ENCODE measurements at places on chromosomes 12 and 14.

GRCh38 chr12:15858353-15858752 is 23.8 kb upstream of the STRAP start:
- DNase-seq = no peak

DNA sequence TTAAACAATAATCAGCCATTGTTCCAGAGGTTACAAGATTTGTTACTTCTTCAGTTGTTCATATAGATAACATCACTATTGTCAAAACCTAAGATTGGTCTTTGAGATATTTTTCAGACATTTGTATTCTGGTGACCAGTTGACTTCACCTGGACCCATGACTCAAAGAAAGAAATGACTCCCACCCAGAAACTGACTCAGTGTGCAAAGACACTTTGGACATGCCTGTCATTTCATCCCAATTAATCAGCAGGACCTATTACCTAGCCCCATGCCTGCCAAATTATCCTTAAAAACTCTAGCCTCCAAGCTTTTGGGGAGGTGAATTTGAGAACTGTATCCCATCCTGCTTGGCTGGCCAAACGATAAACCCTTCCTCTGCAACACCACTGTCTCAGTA is 27.7 kb upstream of the TSPAN11 start:
- DNase-seq = no peak

- no peak for DNase-seq
These were observed 6.5 kb downstream of the NUBPL start for GRCh38 chr14:31567655-31568054.

DNA sequence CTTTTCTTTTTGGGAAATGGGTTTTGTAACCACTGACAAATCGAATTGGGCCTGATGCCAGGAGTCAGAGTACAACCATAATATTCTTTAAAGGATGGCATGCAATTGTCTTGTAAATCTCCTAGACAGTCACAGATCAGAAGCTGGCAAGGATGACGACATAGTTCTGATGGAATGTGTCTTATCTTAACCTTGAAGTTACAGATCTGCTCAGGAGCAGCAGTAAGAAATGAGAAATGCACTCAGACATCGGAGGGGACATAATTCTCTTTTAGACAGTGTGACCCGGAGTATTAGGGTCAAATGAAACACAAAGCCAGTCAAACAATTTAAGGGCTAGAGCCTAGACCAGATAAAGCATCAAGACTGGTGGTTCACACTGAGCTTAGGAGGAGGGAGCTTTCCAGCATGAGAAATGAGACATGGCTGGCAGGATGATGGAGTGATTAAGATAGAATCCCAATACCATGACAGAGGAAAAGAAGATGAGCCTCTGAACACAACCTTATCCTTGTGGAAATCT is 17.5 kb downstream of the CBX5 start:
- DNase-seq = peak; percentile 51

DNA sequence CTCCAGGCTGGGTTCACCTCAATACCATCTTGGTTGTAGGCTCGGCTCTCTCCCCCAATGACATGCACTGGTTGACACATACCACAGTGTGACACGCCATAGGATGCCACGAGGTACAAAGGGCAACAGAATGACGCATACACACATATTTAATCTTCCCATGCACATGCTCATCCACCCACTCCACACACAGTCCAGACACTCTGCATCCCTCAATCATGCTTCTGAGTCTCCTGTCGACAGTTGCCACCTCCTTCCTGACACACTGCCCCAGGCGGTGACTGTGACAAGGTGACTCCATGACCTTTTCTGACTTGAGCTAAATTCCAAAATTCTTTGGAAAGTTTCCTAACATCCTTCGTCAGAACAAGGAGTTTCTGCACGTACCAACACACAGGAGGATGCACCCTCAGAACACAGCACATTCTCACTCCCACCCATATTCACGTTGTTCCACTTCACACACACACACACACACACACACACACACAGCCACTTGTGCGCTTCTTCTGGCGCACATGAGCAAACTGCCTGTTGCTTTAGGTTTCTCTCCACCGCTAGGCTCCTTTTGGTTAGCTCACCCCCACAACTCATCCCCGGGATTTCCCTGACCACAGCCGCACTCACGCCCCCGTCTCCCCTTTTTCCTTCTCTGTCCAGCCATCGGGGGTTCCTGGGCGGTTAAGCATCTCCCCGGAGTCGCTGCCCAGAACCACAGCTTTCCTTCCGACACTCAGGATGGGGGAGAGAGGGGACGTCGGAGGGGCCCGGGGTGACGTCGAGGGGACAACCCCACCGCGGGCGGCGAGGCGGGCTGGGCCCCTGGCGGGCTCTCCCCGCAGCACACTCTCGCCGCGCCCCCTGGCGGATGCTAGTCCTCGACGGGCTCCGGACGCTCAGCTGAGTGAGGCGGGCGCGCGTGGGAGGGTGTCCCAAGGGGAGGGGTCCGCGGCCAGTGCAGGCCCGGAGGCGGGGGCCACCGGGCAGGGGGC is 536 bp upstream of the WNT1 start:
- DNase-seq = peak; percentile 70

GRCh38 chr12:68435816-68436215 is 103.7 kb upstream of the MDM1 start:
- DNase-seq = peak; percentile 60

DNA sequence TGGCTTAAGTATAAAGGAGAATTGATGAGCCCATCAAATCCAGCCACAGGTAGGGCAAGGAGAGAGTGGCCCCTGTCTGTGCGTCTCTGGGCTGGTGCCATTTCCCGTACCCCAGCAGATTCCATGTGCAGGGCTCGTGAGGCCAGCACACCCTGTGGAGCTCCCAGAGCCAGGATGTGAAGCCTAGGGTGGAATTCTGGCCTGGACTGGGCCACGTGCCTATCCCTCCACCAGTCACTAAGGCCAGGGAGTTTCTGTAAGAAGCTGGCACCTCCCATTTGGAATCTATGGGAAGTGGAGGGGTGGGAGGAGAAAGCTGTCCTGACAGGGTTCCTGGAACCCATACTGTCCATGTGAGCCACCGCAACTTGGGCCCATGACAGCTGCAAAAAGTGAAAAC is 148.5 kb downstream of the FOXN3 start:
- no peak for DNase-seq

GRCh38 chr12:12491606-12492005 is 71.1 kb downstream of the DUSP16 start:
- no peak for DNase-seq

DNA sequence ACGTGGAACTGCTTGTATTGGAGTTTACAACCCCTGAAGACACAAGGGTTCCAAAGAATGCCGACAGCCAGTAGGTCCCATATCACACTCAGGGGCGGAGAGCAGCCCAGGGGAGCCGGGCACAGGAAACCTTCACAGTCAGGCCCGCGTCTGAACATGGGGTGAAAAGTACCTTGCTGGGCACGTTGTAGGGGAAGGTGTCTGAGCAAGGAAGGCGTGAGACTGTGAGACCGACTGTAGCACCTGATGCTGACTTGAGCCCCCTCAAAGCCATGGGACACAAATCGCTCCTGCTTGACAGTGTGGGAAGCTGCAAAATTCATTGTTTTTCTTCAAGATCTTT is 14.7 kb downstream of the RIMBP2 start:
- DNase-seq = no peak

- DNase-seq = no peak
These were observed 88.7 kb downstream of the TRAFD1 start for GRCh38 chr12:112214064-112214463.

- DNase-seq = peak; percentile 39
These were observed 49.9 kb downstream of the HELB start for GRCh38 chr12:66352197-66352596.

GRCh38 chr12:90816353-90817089 is 138.5 kb downstream of the CCER1 start:
- no peak for DNase-seq

DNA sequence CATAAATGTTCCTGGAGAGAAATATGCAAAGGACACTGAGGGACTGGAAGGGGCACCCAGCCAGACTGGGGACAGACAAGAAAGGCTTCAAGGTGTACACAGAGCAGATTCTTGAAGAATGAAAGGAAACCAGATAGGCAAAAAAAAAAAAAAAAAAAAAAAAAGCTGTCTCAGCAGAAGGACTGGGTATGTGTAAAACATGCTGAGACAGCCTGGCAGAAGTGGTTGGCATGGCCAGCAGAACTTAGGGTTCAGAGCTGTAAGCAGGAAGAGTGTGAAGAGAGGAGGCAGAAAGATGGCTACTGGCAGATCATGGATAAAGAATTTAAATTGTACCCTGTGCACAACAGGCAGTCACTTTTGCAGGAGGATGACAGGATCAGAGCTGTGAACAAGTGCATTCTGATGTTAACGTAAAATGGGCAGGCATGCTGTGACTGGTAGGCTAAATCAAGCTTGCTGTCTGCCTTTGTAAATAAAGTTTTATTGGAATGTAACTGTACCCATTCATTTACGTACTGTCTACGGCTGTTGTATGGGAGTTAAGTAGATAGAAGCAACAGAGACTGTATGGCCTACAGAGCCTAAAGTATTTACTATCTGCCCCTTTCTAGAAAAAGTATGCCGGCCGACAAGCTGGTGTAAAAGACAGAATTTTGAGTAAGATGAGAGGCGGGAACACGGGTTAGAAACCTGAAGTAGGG is 42.2 kb downstream of the UBR7 start:
- DNase-seq = no peak

GRCh38 chr12:107537464-107538119 is 148.0 kb upstream of the PWP1 start:
- no peak for DNase-seq

DNA sequence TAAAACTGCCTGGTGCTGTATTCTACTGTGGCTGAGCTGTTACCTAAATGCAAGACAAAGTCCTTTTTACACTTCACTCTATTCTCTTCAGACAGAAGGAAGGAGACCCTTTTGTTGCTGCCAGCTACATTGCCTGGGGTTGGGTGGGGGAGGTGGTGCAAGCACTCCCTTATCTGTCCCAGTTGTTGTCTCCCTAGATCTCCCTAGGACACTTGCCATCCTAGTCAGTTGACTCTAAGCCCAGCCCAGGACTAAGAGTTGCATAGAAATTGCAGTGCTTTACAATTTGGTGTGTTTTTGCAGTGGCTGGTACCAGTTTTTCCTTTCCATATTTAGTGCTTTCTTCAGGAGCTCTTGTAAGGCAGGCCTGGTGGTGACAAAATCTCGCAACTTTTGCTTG is 35.1 kb downstream of the SCYL2 start:
- DNase-seq = no peak

GRCh38 chr14:22472935-22473854 is 115.8 kb downstream of the DAD1 start:
- DNase-seq = peak; percentile 56

- no peak for DNase-seq
These were observed 61.5 kb upstream of the SINHCAF start for GRCh38 chr12:31387466-31387865.

- DNase-seq = no peak
These were observed 87.4 kb upstream of the SLC38A2 start for GRCh38 chr12:46459861-46460545.

DNA sequence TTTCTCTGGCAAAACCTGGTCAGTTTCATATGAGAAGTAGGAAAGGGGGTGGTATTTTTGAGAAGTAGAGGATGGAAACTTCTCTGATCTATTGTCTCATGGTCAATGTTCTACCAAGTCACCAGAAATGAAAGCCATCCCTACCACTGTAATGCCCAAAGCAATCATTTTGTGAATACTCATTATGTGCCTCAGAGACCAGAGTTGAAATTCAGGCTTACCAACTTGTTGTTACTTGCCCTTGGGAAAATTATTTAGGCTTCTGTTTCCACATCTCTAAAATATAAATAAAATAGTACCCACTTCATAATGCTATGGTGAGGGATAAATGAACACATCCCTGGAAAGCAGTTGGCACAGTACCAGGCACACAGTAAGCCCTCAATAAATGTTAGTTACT is 723.7 kb upstream of the TBX3 start:
- no peak for DNase-seq

DNA sequence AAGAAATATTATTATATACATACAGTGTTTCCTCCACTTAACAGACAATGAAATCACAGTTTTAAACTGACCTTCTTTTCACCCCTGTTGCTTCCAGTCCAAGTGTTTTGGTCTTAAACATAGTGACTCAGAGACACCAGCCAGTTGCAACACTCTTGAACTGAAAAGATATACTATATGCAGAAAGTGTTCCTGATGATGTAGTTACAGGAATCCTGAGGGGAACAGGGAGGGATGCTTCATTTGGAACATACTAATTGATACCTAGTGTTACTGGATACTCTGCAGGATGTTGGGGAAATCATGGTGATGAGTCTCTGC is 420.8 kb downstream of the CCDC91 start:
- peak; percentile 9 for DNase-seq

- no peak for DNase-seq
These were observed 85.5 kb downstream of the USP15 start for GRCh38 chr12:62345667-62346066.

GRCh38 chr12:132173135-132174014 is 29.1 kb downstream of the NOC4L start:
- DNase-seq = no peak

DNA sequence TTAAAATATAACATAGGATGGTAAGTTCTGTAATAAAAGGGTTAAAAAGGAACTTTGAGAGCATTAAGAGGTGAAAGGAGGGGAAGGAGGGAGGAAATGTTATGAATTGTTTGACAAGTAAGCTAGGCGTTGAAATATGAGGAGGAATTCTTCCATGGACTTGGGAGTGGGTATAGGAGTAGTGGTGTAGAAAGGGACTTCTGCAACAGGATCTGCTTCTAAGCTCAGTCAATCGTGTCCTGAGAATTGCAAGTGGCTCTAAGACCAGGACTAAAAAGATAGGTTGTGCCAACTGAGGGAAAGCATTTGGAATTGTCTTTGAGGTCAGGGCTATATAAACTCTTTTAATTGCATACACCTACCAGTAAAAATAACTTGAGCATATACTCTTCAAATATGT is 74.1 kb upstream of the SLC38A2 start:
- DNase-seq = no peak

GRCh38 chr12:120376009-120376408 is 7.0 kb upstream of the MSI1 start:
- no peak for DNase-seq

DNA sequence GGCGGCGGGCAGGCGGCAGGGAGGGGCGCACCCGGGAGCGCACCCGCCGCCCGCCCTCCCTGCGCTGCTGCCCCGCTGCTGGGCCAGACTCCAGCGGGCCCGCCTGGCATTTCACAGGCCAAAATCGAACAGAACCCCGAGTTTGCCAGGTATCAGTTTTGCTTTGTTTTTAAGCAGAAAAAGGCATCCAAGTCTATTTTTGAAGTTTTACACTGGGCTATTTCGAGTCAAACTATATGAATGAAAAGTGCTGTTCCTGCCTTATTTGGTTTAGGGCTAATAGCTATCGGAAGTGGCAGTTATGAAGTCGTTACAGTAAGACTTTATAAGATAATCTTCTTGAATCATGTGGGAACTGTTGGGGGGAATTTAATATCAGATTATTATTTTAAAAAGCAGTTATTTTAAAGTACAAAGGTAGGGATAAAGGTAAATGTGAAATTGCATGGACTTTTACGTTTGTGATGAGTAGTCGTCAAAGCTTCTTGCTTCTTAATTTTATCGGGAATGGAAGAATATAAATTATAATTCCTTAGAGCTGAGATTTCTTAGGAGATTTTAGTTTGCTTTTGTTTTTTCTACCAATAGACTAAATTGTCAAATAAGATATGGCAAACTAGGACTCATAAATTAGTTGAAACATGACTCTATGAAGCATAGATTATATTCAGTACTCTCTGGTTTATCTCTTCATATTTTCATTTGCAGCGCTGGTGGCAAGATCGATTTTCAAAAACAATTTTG is 1.1 kb downstream of the MSRB3 start:
- peak; percentile 75 for DNase-seq

- DNase-seq = no peak
These were observed 9.8 kb upstream of the RPH3A start for GRCh38 chr12:112781767-112782166.

Measured in Daoy (cell line).